GM23338 (cell line): ENCODE measurements at places on chromosomes 16 and 17. TPM values are rescaled to one million over a fixed set of nuclear protein-coding genes. Genes with fewer than 3 reads are reported as not detected.

The SLC12A4 gene
- polyA plus RNA-seq: 17.6 and 19.9 TPM in 2 replicates

DNA sequence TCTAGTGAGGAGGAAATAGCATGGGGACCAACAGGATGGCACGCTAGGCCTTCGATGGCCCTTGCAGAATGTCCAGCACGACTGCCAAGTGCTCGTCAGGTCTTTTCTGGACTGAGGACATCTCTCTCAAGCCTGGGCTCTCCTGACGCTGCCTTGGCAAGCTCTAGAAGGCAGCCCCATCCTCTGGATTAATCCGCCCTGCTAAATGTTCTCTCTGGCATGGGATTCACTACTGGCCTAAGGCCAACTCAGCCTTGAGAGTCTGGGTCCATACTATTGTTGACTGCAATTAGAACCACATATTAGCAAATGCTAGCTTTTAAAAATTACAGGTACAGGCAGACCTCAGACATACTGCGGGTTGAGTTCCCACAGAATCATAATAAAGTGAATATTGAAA is 2.5 kb upstream of the CEP295NL start:
- H3K27me3 ChIP-seq: no peaks in the 10 kb centered on the region
- no peak for DNase-seq
- no peak overlapping the region for H3K27ac ChIP-seq
- H3K36me3 ChIP-seq: no peaks in the 10 kb centered on the region
- peaks cover under 1% of the 10 kb centered on the region; the same call in 1 of the 2 replicates for H3K4me1 ChIP-seq

- DNase-seq: peak; percentile 36
- no peak overlapping the region for H3K4me3 ChIP-seq
- H3K36me3 ChIP-seq: no peaks in the 10 kb centered on the region
- peak overlapping the region; percentile 99 for H3K27ac ChIP-seq
Observed at GRCh38 chr17:72474719-72475477, 354.1 kb downstream of the SOX9 start.

The NKIRAS2 gene
- polyA plus RNA-seq: 31.3 and 31.7 TPM in 2 replicates

- DNase-seq: no peak
- no peaks in the 10 kb centered on the region for H3K27me3 ChIP-seq
- no peak overlapping the region for H3K4me3 ChIP-seq
- H3K27ac ChIP-seq: no peak overlapping the region
- peaks cover 6% of the 10 kb centered on the region; the same call in 1 of the 2 replicates for H3K36me3 ChIP-seq
Observed at GRCh38 chr17:61856035-61856434, 7.3 kb downstream of the BRIP1 start.

The KRT40 gene
- polyA plus RNA-seq: not detected in 2 replicates

- peaks cover 16% of the 10 kb centered on the region for H3K4me1 ChIP-seq
- no peak overlapping the region for H3K4me3 ChIP-seq
- no peaks in the 10 kb centered on the region for H3K36me3 ChIP-seq
- no peak for DNase-seq
Observed at GRCh38 chr17:49574323-49574781, 1.3 kb upstream of the NXPH3 start.

The KRT13 gene
- polyA plus RNA-seq: not detected in 2 replicates

DNA sequence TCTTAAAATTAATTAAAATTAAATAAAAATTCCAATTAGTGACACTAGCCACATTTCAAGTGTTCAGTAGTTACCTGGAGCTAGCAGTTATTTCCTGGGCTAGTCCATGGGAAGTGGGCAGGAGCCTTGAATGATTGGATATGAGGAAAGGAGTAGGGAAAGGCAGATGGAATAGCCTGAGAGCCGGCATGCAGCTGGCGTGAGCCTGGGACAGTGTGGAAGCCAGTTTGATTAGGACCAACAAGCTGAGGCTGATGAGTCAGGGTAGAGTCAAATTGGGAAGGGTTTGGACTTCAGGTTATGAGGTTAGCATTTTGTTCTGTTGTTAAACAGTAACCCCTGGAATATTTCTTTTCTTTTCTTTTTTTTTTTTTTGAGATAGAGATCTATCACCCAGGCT is 15.3 kb upstream of the GNA13 start:
- H3K4me1 ChIP-seq: no peaks in the 10 kb centered on the region; the same call in 1 of the 2 replicates
- H3K27me3 ChIP-seq: no peaks in the 10 kb centered on the region
- no peak for DNase-seq
- H3K36me3 ChIP-seq: no peaks in the 10 kb centered on the region
